ENCODE measurements at places on chromosomes 16 and 17. TPM values are rescaled to one million over a fixed set of nuclear protein-coding genes. Genes with fewer than 3 reads are reported as not detected.

The TAC4 gene
- total RNA-seq: not detected

The CDH8 gene
- total RNA-seq: 14.3 TPM

DNA sequence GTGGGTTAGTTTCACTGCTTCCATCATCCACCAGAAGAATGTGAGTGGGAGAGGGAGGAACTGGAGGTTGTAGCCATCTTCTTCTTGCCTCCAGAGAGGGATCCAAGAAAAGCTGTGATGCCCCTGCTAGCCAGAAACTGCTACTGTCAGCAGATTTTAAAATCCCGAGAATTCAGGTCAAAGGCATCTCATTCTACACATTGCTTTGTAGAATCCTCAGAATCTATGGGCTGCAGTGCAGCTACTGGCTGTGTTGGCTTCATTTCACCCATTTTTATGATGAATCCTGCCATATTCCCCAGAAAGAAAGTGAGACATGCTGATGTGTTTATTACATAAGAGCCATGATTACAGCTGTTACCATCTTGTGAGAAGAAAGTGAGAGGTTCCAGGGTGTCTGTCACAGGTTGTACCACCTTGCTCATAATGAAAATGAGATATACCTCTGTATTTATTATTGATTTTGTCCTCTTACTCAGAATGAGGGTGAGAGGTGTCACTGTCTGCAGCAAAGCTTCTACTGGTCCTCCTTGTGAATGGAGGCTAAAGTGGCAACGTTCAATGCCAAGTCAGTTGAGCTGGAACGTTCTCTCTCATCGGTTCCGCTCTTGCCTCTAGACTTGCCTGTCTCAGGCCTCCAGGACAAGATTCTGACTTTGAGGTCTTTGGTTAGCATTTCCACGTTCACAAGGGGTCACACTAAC lies 50.1 kb upstream of the MYH10 start:
- DNase-seq: no peak
- no peaks in the 10 kb centered on the region for H3K27me3 ChIP-seq
- H3K4me1 ChIP-seq: peaks cover 12% of the 10 kb centered on the region
- H3K4me3 ChIP-seq: no peak overlapping the region

- H3K27me3 ChIP-seq: no peaks in the 10 kb centered on the region
- no peaks in the 10 kb centered on the region for H3K4me1 ChIP-seq
- no peak for DNase-seq
- H3K4me3 ChIP-seq: no peak overlapping the region
Measured at GRCh38 chr16:46923513-46924295, 39.5 kb downstream of the GPT2 start.

DNA sequence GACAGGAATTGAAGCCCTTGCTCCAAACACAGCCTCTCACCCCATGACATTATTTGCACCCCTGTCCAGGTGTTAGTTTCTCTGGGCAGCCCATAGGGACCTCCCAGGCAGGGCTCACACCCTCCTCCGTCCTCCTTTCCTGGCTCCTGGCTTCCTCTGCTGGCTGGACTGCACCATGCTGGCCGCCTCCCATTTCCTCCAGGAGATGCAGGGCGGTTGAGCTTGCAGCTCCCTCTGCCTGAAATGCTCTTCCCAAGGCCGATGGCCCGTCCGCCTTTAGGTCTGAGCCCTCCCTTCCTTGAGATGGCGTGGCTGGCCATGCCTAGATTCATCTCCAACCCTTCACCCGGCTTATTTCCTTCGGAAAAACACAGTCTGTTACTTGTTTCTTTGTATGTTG lies 334.8 kb downstream of the SNX29 start:
- H3K27me3 ChIP-seq: no peaks in the 10 kb centered on the region
- peaks cover 7% of the 10 kb centered on the region for H3K4me1 ChIP-seq
- no peak overlapping the region for H3K27ac ChIP-seq
- H3K36me3 ChIP-seq: no peaks in the 10 kb centered on the region
- H3K4me3 ChIP-seq: no peak overlapping the region

GRCh38 chr16:24717411-24717810 lies 12.0 kb upstream of the TNRC6A start:
- no peaks in the 10 kb centered on the region for H3K27me3 ChIP-seq
- DNase-seq: peak; percentile 94
- H3K36me3 ChIP-seq: no peaks in the 10 kb centered on the region
- no peaks in the 10 kb centered on the region for H3K4me1 ChIP-seq
- no peak overlapping the region for H3K4me3 ChIP-seq
- no peak overlapping the region for H3K27ac ChIP-seq

- peaks cover 5% of the 10 kb centered on the region for H3K4me1 ChIP-seq
- H3K27me3 ChIP-seq: peaks cover 40% of the 10 kb centered on the region
- H3K4me3 ChIP-seq: peak overlapping the region; percentile 21
- H3K27ac ChIP-seq: no peak overlapping the region
Measured at GRCh38 chr17:73952480-73953205, 250.8 kb upstream of the RPL38 start.

DNA sequence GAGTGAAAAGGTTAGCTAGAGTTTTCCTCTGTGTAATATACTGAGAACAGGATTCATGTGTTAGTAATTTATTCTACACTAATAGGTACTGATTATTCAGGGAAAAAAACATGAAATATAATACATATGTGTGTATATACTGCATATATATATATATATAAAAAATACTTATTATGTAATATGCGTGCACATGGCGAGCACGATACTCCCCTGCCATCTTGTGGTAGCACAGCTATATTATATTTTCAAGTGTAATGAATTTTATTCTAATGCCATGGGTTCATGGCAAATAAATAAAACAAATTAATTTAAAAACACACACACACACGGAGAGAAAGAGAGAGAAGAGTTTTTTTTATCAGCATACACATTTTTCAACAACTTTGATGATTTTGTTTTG lies 460.6 kb downstream of the KCNJ2 start:
- H3K27me3 ChIP-seq: no peaks in the 10 kb centered on the region
- no peak overlapping the region for H3K27ac ChIP-seq
- peak; percentile 14 for DNase-seq
- no peaks in the 10 kb centered on the region for H3K36me3 ChIP-seq
- no peak overlapping the region for H3K4me3 ChIP-seq
